ENCODE measurements at places on chromosomes 1 and 21. TPM values are rescaled to one million over a fixed set of nuclear protein-coding genes. Genes with fewer than 3 reads are reported as not detected.

Gene ZFYVE9
- total RNA-seq, result 35.3 TPM

Gene OR2L13
- total RNA-seq, result not detected

Gene CD247
- total RNA-seq, result 0.88 TPM

Gene LAX1
- total RNA-seq, result 0.11 TPM

Gene RPE65
- total RNA-seq, result not detected

Gene ALPL
- 0.13 TPM for total RNA-seq

Gene PPFIA4
- 0.11 TPM for total RNA-seq

Gene ATF3
- total RNA-seq, result 2.6 TPM

Gene CCDC181
- total RNA-seq, result 0.74 TPM

GRCh38 chr1:193937308-193937707, 750.9 kb upstream of the B3GALT2 start:
- DNase-seq, result no peak

DNA sequence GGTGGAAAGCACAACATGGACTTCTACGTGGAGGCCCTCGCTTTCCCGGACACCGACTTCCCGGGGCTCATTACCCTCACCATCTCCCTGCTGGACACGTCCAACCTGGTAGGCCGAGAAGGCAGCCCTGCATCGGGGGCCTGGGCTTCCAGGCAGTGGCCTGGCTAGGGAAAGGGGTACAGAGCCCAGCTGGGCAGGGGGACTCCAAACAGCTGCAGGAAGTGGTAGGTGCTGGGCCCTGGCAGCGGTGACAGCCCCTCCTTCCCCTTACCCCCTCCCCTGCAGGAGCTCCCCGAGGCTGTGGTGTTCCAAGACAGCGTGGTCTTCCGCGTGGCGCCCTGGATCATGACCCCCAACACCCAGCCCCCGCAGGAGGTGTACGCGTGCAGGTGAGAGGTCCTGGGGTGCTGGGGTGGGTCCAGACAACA, 30.0 kb upstream of the PADI6 start:
- no peak for DNase-seq

- no peak for DNase-seq
Observed at GRCh38 chr1:247614625-247615024, 9.2 kb downstream of the OR2G3 start.

DNA sequence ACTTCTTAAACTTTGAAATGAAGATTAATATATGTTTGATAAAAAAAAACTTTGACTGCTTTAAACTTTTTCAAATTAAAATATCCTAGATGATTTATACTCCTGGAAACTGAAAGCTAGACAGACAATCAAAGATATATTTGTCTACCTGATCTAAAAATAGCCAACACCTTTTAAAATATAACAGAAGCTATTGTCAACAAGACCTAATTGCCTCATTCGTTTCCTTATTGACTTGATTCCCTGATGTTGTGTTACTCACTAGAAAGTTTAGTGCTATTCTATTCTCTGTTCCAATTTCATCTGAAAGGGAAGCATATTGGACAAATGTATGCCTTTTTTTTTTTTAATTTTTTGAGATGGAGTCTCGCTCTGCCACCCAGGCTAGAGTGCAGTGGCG, 445.6 kb upstream of the ADAMTS5 start:
- no peak for DNase-seq

DNA sequence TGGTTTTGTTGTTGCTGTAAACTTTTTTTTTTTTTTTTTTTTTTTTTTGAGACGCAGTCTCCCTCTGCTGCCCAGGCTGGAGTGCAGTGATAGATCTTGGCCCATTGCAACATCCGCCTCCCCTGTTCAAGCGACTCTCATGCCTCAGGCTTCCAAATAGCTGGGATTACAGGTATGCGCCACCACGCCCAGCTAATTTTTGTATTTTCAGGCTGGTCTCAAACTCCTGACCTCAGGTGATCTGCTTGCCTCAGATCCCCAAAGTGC, 78.9 kb upstream of the SLC45A1 start:
- no peak for DNase-seq

DNA sequence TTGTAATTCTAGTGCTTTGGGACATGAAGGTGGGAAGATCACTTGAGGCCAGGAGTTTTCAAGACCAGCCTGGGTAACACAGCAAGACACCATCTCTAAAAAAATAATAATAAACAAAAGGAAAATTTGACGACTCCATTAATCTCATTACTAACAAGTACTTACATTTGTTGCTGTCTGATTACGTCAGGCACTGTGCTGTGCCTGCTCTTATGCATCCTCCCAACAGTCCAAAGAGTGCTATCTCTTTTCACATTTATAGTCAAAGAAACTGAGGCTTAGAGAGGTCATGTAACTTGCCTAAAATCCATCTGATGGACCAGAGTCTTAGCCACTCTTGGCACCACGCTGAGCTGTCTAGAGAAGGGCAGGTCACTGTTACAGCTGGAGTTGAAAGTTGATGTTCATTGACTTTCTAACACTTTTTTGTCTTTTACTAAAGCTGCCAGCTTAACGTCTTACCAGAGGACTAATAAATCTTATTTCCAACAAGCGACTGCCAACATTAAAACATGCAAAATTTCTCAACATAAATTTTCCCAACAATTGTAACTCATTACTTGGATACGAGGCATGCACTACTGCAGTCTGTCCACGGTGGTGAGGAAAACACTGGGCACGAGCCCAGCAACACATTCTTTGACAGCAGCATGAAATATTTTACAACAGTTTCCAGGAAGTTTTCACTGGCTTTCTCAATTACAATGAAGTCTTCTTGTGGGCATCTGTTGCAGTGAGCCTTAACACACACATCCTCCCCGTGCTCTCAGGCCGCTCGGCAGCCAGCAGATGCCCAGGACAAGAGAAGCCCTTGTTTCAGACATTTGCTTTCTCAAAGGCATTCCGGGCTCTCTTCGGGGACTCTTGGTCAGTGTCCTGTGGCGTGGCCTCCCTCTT, 262.9 kb upstream of the PROX1 start:
- DNase-seq, result no peak

DNA sequence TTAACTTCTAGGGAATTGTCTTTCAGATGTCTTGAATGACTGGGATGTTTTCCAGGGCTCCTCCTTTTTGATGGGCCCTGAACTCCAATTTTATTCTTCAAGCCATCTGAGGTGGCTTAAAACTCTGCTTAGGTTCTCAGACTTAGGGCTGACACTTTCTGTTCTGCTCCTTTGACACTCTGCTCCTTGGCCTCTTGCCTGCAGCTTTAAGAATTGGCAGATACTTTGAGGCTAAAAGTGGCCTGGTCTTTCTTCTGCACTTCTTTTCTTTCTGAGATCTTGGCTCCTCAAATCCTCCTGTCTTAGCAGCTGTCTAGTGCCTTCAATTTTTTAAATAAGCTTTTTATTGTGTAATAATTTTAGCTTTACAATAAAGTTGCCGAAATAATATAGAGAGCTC, 294.6 kb downstream of the RPS6KC1 start:
- DNase-seq, result no peak

- DNase-seq, result peak; percentile 70
Observed at GRCh38 chr1:63522891-63523728, at the start of the genes EFCAB7 and ITGB3BP. EFCAB7 (plus strand) TSS chr1:63523525; CDS start chr1:63525573, 2,048 bp downstream. ITGB3BP (minus strand) TSS chr1:63523225; CDS start chr1:63523133, 92 bp downstream.

GRCh38 chr1:114671011-114671938, 1.4 kb upstream of the DENND2C start:
- no peak for DNase-seq

DNA sequence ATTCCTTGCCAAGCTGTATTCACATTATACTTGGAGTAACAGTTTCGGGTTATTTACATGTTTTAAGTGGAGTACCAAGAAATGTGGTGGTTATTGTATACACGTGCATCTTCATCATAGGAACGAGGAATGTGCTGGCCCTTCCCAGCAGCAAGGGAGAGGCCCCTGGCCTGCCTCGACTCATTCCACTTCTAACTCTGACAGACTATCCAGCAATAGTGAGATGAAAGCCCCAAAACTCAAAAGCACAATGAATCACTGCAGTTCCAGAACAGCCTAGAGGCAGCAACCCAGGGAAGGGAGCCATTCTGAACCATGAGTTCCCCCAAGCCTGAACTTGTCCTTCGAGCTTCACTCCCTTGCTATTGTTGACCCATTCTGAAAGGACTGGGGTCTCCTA, 23.1 kb downstream of the FAM89A start:
- DNase-seq, result no peak

- DNase-seq, result peak; percentile 71
Observed at GRCh38 chr1:159889821-159890252, 10.1 kb downstream of the CFAP45 start.

- DNase-seq, result no peak
Observed at GRCh38 chr1:203638103-203638475, 11.5 kb downstream of the ATP2B4 start.

DNA sequence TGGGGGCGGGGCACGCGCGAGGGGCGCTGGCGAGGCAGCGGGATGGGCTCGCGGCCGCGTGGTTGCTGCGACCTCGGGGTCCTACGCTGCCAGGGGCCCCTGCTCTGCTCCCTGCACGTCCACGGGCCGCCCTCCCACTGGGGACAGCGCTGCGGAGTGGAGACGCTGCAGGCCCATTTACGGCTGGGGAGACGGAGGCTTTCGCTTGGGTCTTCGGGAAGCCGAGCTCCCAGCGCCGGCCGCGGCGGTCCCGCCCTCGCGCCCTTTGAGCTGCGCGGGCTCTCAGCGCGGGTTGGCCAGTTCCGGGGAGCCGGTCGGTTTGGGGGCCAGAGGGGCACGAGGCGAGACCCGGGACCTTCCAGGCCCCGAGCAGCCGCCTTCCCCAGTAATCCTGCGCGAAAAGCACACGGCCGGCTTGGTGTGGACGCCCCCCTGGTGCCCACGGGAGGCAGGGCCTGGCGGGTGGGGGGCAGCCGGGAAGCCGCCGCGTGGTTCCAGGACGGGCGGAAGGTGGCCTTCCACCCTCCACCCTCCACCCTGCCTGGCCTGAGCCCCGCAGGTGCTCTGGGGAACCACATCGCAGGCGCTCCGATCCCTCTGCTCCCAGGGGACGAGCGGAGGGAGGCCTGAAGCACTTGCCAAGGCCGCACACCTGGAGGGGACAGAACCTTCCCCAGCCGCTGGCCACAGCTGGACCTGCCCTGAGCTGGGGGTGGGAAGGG, 570 bp upstream of the PEX10 start:
- DNase-seq, result no peak

DNA sequence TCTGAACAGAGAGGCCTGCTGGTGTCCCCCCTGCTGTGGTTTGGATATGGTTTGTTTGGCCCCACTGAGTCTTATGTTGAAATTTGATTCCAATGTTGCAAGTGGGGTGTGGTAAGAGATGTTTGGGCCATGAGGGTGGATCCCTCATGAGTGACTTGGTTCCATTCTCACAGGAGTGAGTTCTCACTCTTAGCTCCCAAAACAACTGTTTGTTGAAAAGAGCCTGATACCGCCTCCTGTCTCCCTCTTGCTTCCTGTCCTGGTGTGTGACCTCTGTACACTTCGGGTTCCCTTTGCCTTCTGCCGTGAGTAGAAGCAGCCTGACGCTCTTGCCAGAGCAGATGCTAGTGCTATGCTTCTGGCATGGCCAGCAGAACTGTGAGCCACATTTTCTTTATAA, 60.5 kb downstream of the C21orf91 start:
- DNase-seq, result no peak

- no peak for DNase-seq
Observed at GRCh38 chr21:39852021-39852721, 15.1 kb upstream of the PCP4 start.

DNA sequence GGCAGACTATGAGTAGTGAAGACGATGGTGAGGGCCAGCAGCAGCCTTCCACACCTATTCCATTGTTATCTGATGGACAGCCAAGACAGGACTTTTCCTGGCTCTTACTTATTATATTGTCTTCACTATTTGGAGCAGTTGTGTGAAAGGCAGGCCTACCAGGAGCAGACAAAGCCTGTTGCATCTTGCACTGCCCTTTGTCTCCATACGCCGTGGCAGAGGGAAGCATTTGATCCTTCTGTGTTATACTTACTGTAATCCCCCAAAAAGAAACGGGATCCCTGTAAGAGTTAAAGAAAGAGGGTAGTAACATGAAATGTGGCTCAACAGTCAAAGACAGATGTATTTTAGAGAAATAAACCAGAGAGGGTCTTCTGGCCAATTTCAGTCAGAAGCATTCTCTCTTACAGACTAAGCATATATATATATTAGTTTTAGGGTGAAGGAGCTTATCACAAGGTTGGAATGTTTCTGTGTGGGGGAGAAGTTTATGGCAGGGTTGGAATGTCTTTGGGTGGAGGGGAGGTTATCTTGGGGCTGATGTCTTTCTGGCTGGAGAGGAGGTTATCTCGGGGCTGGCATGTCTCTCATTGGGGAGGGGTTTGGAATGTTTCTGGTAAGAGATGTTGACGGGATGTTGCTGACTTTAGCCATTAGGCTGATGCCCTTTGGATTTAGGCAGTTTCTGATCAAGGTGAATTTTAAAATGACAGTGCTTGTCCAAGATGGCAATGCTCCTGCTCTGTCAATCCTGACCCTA, 23.4 kb upstream of the HSD3B1 start:
- no peak for DNase-seq

- DNase-seq, result no peak
Observed at GRCh38 chr1:236543065-236543669, 19.4 kb downstream of the LGALS8 start.

- no peak for DNase-seq
Observed at GRCh38 chr1:152940614-152941013, 6.4 kb upstream of the SPRR5 start.

DNA sequence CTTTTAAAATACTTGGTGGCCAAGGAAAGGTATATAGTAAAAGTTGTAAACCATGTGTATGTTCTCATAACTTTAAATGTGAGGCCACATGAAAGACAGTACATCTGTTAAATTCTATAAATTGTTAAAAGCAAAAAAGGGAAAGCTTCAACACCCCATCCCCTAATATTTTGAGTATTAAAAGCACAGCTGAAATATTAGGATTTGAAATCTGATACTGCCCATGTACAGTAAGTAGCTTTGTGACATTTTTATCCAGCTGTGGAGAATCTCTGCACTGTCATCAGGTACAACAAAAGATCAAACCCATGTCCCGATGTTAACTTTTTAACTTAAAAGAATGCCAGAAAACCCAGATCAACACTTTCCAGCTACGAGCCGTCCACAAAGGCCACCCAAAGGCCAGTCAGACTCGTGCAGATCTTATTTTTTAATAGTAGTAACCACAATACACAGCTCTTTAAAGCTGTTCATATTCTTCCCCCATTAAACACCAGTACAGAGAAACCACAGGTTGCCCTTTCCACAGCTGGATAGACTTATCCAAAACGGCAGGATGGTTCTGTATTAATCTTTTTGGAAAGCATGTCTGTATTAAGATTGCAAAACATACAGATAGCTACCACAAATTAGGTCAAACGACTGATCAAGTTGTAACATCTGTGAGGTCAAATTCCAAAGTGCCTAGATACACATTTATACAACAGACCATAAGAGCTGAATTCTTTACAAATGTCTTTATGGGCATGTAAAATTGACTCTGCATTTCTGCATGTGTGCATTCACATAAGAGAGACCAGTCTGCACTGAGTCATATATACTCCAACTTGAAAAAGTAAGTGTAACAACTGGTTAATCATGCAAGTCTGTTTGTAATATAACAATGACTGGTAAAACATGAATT, 5.2 kb downstream of the IRF2BP2 start:
- DNase-seq, result no peak

GRCh38 chr21:20971296-20971921, 26.8 kb upstream of the NCAM2 start:
- no peak for DNase-seq

GRCh38 chr1:64195081-64195395, 8.4 kb upstream of the UBE2U start:
- no peak for DNase-seq

- no peak for DNase-seq
Observed at GRCh38 chr1:167526667-167527383, 8.5 kb upstream of the CD247 start.

Measured in pulmonary artery endothelial cell (primary cell).